ENCODE measurements at places on chromosomes 1 and 21.

GRCh38 chr1:180309338-180309737, 79.3 kb downstream of the LHX4 start:
- no peak for DNase-seq

DNA sequence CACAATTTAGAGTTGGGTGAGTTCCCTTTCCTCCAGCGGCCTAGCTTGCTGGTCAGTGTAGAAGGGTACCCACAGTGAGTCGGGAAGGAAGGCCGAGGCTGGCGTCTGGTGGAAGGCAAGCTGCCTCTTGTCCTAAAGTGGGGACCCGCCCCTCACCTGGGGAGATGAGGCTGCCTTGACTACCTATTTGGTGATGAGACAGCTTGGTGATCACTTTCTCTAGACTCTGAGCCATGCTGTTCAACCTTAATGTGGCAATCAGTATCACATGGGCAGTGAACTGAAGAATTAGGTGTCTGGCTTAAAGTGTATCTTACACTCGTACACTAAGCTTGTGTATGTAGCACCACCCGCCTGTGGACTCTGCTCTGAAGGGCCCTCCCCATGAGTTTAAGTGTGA, 100.7 kb downstream of the COLGALT2 start:
- no peak for DNase-seq

GRCh38 chr21:45351526-45352275, 53.3 kb upstream of the COL18A1 start:
- no peak for DNase-seq

DNA sequence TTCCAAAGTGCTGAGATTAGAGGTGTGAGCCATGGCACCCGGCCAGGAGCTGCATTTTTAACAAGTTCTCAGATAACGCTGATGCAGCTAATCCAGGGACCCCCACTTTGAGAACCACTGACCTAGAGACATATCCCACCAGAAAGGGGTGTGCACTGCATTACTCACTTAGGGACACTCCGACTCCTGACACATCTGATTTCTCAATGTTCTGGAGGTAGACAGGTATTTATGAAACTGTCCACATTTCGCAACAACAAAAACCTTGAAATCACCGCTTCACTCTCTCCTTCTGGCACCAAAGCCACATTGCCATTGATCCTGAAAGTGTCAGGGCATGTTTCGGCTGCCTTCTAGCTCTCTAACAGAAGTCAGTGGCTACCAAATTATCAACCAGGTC, 23.2 kb upstream of the CAMTA1 start:
- DNase-seq, result no peak

- DNase-seq, result no peak
Measured at GRCh38 chr1:27872802-27873551, 633 bp downstream of the THEMIS2 start.

- DNase-seq, result peak; percentile 76
Measured at GRCh38 chr1:26279456-26280332, at the start of gene SH3BGRL3. TSS of gene SH3BGRL3 (plus strand) at chr1:26280086. CDS start at chr1:26280156, 70 bp downstream.

GRCh38 chr1:19514391-19514831, 29.1 kb upstream of the CAPZB start:
- DNase-seq, result no peak

- DNase-seq, result no peak
Measured at GRCh38 chr1:221284028-221284427, 404.8 kb downstream of the HLX start.

DNA sequence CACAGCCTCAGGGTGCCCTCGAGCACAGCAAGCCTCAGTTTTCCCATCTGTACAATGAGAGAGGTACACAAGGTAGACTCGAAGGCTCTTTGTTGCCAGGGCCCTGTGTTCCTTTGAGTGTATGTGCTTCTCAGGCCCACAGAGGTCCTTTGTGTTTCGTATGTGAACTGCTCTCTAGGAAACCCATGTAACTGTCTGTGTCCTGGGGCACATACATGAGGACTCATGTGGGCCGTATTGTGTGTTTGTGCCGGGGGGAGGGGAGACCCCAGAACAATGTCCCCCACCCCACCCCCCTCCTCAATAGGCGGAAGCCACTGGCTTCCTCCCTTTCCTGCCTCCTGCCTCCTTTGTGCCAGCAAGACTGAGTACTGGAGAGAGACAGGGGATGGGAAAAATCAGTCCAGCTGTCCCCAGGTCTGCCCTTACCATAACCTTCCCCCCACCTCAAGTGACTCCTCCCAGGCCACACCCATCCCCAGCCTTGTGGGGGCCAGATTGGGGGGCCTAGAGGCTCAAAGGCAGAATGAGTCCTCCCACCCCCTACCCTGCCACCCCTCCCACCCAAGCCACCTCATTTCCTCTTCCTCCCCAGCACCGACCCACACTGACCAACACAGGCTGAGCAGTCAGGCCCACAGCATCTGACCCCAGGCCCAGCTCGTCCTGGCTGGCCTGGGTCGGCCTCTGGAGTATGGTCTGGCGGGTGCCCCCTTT, at the start of gene TIE1:
TSS of gene TIE1 (plus strand) at position 605 of the 717 bp plus-strand sequence. CDS start at position 695, 90 bp downstream.
- no peak for DNase-seq

DNA sequence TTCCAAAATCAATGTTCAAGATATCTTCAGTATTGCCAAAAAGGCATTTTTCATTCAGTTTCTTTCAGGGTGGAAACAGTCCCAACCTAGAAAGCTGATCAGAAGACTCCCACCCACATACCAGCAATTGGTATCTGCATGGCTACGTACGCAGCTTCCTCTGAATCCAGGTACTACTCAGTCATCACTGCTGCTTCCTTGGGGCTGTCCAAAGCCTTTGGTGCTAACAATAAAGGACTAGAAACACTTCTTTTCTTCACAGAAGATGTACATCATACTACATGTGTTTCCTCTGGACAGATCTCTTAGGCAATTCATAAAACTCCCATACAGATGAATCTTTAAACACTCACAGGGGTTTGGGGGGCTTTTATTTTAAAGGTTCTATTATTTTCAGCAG, 29.8 kb downstream of the VPS26C start:
- no peak for DNase-seq

DNA sequence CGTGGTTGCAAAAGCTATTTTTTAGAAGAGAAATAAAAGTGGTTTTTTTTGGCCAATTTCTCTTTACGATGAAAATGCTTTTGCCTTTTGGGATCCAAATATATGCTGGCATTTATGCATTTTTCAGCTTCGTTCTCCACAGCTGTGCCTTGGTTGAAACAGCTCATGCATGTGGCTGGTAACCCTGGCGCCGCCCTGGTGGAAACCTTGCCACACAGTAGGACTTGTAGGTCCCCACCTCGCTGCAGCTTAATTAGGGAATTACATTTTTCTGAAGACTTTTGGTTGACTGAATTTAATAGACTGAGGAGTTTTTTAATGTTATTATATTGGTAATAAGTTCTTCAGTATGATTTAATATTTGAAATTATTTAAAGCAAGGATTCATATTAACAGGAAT, 12.7 kb upstream of the PCP4 start:
- no peak for DNase-seq

DNA sequence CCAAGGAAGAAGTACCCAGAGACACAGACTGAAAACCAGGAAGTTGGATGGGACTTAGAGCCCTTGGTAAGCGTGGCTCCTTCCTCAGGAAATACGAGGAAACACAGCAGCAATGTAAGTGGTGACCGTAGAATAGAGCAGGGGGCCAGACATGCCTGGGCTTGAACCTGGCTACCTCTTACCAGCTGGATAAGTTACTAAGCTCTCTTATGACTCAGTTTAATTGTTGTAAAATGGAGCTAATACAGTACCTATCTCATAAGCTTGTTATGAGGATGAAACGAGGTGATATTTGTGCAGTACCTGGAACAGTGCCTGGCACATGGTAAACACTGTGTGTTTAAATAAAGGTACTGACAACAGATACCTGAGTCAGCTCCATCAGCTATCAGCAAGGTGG, 19.2 kb downstream of the EBNA1BP2 start:
- no peak for DNase-seq

All from activated CD4-positive, alpha-beta T cell treated with anti-CD3 and anti-CD28 coated beads for 24 hours (primary cell).